HFF-Myc (cell line): ENCODE measurements at places on chromosomes 3 and 15.

- DNase-seq: no peak
Measured at GRCh38 chr3:186519021-186519658, 25.0 kb downstream of the CRYGS start.

DNA sequence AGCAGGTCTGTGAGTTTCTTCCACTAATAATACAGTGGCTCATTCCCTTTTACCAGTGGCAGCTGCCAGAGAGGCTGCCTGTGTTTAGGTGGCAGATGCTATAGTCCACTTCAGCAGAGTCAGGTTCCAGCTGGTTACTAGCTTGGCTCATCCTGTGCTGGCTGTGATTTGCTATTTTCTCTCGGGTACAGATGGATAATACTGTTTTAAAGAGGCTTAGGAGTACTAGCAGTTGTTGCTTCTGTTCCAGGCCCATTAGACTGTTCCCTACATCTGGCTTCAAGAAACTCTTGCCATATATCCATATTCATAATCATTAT lies 41.0 kb downstream of the ZNF609 start:
- DNase-seq: no peak

GRCh38 chr15:65338366-65338765 lies 33.9 kb downstream of the RNU5B-1 start:
- no peak for DNase-seq

GRCh38 chr15:32852771-32853170 lies 135.0 kb downstream of the GREM1 start:
- no peak for DNase-seq

GRCh38 chr3:58998476-58999117 lies 51.2 kb downstream of the CFAP20DC start:
- peak; percentile 86 for DNase-seq

DNA sequence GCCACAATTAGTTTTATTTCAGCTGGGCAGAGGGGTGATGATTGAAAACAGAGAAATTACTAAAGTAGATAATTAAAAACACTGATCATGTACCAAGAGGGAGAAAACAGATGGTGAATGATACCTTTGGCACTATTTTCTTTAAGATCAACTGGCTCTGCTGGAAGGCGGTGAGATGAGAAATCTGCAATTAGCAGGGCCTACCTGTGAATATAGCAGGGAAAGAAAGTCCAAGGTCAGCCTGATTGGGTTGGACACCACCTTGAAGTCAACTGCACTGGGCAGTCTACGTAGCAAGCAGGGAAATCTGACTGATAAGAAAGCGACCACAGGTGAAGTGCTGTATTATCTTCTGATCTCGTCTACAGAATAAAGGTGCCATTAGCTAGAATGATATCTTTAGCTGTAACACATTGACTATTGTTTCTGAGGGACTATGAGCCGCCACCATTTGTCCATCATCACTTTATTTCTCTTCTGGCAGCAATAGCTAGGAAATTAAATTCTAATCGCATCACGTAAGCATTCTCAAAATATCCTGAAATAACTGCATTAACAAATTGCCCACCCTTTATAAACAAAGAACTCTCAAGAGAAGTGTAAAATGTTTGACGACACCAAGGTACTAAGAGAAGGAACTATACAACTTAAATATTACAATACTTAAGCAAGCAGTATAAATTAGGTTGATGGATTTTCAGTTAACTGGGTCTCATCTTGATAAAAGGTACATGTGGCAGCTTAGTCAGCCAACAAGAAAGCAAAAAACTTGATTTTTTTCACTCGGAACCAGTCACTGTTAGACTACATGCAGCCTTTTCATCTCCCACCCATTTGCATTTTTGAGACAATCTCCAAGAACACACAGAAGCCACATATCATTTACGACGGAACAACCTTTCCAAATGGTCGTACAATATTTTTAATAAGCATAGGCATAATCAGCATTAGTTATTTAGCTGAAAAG lies 1.3 kb downstream of the NEDD4 start:
- no peak for DNase-seq

GRCh38 chr3:14563946-14564539 lies 23.9 kb upstream of the GRIP2 start:
- no peak for DNase-seq

- no peak for DNase-seq
Measured at GRCh38 chr15:28876131-28876844, 9.5 kb upstream of the APBA2 start.

GRCh38 chr15:65344214-65344913 lies 33.4 kb downstream of the IGDCC3 start:
- no peak for DNase-seq

DNA sequence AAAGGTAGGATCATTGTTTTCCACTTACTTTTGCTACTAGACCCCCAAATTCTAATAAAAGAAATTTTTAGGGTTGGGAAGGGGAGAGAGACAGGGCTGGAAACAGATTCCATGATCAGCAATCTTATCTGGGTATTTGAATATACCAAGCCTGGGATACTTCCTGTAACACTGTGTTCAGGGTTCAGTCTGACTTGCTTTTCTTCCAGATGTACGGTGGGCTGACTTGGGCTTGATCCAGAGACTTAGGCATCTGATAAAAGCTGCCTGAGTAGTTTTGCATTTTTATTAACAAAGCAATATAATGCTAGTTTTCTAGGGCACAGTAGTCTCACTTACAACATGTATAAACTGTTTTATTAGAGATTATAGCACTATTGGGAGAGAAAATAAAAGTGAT lies 49.2 kb downstream of the KCNMB2 start:
- DNase-seq: no peak

GRCh38 chr15:58731756-58732535 lies 17.6 kb downstream of the ADAM10 start:
- peak; percentile 41 for DNase-seq

DNA sequence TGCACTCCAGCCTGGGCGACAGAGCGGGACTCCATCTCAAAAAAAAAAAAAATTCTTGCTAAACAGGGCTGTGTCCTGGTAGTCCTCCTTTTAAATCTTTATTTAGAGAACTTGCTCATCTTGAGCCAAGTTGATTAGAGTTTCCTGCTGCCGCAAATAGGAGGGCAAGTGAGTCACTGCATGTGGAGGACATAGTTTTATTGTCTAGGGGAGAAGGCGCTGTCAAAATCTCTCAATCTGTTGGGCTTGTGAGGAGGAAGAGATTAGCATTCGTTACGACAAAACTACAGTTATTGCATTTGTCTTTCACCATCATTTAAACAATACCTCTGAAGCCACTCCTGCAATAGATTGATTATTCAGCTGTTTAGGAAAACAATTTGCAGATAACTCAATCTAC lies 11.5 kb downstream of the MUC4 start:
- no peak for DNase-seq

- no peak for DNase-seq
Measured at GRCh38 chr3:14518432-14518802, 21.7 kb downstream of the GRIP2 start.

- peak; percentile 11 for DNase-seq
Measured at GRCh38 chr3:98521897-98522543, 682 bp downstream of the CLDND1 start.

GRCh38 chr3:151467069-151467468 lies 6.2 kb upstream of the IGSF10 start:
- DNase-seq: no peak

DNA sequence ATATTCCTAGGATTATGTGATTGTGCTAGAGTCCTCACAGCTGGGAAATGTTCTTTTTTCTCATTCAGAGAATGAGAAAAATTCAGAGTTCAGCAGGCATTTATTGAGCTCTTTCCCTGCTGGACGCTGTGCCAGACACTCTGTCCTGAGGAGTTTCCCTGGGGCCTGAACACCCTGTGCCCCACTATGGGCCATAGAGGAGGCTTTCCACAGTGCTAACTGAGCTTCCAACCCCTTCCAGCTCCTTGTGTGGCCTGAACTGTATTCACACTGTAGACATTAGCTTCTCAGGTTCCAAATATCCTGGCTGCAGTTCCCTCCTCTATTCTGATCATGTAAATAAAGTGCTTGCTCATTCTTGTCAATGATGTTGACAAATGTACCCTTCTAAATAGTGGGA lies 10.0 kb downstream of the ABHD2 start:
- no peak for DNase-seq

- no peak for DNase-seq
Measured at GRCh38 chr3:52774066-52774713, 3.2 kb upstream of the ITIH1 start.

DNA sequence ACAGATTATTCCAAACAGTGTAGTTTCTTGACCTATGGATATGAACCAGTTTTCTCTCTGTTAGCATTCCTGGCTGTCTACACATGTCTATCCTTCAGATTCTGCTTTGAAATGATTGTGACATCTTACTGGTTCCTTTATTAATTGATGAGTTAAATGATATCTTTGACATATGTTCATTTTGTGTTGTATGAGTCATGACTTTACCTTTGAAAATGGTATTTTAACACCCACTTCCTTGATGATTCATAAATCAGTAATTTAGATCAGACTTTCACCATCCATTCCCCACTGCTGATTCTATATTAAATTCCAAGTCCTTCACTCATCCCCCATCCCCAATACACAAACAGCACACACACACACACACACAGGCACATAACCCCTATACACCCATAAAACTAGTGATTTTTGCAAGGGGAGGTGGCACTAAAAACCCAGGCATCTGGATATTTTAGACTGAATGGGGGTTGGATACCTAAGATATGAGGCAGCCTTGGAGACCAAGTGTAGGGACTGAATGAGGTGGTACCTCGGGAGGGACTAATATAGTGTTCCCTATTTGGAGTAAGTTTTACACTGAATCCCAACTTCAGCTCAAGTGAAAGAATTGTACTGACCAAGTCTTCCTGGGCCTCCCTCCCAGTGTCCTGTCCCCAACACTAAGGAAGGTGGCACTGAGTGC lies 9.7 kb downstream of the CCK start:
- DNase-seq: no peak

DNA sequence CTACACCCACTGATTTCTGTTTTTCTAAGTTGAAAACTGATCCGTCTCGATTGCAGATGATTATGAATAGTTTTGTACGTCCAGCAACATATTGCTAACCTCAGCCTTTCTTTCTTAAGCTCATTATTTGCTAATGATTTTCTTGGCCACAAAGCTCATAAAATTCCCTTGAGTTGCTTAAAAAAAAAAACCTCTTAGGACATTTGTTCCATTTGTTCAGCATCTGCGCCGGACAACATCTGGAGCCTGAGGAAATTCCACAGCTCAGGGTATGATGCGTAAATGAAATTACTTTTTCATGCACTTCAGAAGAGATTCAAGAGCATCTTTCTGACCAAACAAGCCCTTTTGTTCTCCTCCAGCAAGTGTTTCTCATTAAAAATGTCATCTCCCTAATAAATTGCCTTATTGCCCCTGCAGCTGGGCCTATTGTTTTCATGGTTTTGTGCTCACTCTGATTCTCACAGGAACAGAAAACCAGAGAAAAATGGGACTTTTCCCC lies 249.1 kb upstream of the MCTP2 start:
- DNase-seq: peak; percentile 69

- DNase-seq: no peak
Measured at GRCh38 chr3:15923640-15924405, 126.0 kb upstream of the ANKRD28 start.

GRCh38 chr15:96246057-96246456 lies 84.4 kb upstream of the NR2F2 start:
- DNase-seq: no peak

DNA sequence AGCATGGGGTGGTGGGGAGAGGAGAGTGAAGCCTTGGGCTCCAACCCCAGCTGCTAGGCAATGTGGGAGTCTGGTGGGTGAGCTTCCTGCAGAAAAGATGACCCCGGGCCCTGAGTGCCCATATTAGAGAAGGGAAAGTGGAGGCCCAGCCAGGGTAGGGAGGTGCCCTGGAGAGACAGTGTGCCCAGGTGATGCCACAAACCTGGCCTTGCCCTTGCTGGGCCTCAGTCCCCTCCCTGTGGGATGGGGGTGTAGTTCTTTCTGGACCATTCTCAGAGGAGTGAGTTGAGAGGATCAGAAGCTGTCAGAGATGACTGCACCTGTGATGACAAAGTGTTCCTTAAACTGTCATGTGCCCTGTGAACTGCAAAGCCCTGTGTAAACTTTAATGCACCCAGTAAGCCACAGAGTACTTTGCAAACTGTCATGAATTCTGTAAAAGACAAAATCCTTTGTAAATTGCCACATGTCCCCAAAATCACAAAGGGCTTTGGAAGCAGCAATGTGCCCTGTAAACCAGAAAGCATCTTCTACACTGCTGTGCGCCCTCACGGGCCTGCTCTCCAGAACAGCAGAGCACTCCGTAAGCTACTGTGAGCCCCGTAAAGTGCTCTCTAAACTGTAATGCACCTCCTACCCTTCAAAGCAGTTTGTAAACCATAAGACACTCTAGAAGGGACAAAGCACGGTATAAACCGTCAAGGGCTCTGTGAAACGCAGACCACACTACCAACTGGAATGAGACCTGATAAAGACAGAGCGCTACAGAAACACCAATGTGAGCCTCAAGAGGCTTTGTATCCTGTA lies 51.3 kb upstream of the FGD5 start:
- no peak for DNase-seq

DNA sequence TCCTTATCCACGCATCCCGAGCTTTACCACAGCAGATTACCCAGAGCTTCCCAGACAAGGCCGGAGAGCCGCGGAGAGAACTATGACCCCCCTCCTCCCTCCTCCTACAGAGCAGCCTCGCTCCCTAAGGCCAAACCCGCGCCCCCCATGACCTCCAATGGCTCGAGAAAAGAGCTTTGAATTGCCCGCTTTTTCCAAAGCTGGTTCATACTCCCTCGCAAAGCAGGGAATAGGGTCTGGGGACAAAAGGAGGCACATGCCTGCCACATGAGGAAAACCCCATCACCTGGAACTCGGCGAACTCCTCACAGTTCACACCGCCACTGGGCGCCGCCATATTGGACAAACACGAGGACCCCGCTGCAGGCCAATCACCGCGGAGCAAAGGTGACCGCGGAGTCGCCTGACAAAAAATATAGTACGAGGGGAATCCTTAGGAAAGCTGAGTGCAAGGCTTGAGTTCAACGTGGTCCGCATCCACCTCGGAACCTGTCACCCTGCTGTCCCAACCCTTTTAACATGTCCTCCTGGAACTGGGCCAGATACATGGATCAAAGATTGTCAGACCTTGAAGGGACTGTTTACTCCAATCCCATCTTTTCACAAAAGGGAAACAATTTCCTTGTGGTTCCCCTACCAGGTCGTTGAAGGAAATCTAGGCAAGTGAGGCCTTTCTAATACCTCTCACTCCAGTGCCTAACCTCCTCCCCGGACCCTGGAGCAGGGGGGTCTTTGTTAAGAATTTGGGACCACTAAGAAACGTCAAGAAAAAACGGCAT lies at the start of gene MIX23:
MIX23 (minus strand) TSS at position 344 of the 779 bp plus-strand sequence; CDS start at position 337, 7 bp downstream.
- DNase-seq: peak; percentile 64

DNA sequence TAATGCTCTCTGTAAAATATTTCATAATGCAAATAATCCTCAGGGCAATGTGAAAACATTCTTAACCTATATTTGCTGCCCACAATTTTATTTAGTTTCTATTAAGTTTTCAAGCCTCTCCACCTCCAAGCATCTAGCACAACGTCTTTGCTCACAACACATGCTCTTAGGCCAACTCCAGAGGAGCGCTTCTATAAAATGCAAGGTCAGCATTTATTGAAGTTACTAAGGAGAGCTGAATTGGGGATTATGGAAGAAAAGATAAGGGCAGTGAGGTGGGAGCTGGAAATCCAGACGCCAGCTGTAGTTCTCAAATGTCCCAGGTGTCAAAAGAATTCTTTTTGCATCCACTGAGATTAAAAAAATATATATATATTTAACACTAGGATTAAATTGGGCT lies 996 bp downstream of the RABL3 start:
- DNase-seq: no peak

- DNase-seq: no peak
Measured at GRCh38 chr3:170021083-170021482, 16.7 kb upstream of the GPR160 start.
